IPS-NIHi11 (cell line): ENCODE measurements at places on chromosomes 6 and 20.

GRCh38 chr20:49245921-49246740 lies 26.9 kb downstream of the DDX27 start:
- peak; percentile 75 for DNase-seq

DNA sequence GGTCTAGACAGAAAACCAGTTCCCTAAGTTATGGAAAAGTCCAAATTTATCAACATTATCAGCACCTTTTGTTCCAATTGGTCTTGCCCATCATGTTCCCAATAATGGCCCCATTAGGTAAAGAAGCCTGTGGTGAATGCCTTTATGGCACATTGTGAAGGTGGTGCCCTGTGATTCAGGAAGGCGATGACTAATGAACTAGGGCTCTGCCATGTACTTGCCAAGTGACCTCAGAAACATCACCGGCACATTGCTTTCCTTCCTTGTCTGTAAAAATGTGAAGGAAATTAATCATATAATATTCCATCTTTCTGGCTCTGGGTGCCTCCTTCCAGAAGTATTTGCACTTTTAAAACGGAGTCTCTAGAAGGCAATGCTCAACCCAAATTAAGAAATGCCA lies 132.3 kb downstream of the UNC5CL start:
- DNase-seq = no peak

DNA sequence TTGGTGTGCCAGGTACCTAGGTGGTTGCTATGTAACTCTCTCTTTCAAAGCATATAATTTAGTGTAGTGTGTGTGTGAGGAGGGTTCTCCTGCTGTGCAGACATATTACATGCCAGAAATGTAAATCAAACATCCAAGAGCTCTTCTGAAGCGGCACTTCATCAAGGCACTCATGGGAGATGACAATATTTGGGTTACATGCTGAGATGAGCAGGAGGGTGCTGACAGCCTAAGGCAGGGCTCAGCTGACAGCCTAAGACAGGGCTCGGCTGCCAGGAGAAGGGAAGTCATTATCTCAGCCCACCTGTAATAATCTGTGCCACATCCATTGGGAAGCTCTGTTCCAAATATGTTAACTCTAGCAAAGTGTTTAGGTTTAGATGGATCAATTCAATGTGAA lies 39.1 kb downstream of the ADGRF5 start:
- no peak for DNase-seq

- DNase-seq = no peak
Measured at GRCh38 chr6:166343150-166343487, 774 bp upstream of the SFT2D1 start.

GRCh38 chr6:49225471-49225870 lies 237.6 kb downstream of the MMUT start:
- no peak for DNase-seq

DNA sequence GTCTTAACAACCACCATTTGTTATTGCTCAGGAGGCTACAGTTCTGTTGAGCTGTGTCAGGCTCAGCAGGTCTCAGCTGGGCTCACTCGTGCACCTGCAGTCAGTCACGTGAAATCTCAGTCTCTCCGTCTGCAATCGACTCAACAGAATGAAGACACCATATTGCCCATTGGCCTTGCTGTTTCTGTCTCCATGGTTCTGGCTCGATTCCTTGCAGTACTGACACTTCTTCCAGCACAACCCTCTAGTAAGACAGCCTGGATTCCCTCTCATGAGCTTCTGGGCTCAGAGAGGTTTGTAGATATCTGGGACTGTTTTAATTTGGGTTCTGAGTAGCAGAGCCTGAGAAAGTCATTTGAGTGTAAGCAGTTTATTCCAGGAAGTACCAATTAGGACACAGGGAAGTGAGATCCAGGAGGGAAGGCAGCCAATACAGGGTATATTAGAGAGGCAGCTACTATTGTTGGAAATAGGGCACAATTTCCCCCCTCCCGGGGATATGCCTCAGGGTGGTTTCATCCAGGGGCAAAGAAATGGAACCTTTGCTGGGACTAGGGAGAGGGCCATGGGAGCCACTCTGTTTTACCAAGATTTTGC lies 87.4 kb upstream of the RALGAPA2 start:
- DNase-seq = no peak

GRCh38 chr6:157454762-157455714 lies 74.0 kb downstream of the ZDHHC14 start:
- no peak for DNase-seq

DNA sequence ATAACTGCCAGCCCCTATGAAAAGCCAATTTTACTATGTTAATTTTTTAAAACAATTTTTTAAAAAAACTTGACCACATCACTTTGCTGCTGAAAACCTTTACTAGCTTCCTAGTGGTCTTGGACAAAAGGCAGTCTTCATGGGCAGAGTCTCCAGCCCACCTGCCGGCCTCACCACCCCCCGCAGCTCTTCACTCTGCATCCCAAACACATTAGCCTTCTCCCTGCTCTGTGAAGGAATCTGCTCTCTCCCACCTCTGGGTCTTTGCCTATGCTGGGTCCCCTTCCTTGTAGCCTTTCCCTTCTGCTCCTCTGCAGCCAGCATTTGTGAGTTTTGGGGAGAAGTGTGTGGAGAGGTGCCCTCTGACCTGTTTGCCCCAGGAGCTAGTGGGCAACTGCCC lies 170.7 kb upstream of the MLN start:
- DNase-seq = no peak

DNA sequence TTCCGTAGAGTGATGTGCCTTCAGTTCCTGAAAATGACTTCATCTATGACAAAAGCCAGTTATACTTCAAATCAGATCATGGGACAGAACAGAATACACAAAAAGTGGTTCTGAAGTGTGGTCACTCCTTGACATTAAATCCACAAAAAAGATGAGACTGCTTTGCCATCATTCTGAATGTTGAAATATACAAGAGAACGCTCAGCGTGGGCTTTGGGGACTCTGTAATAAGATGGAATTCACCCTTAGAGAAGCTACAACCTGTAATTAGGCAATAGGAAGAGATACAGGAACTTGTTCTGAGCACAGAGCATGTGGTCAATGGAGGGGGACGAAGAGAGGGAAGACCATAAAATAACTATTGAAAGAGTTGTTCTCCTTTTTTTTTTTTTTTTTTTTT lies 184.3 kb downstream of the CARMIL1 start:
- DNase-seq = no peak

- no peak for DNase-seq
Measured at GRCh38 chr6:100633096-100633777, 168.5 kb upstream of the SIM1 start.
